ENCODE measurements at places on chromosomes 1 and 21.

- peak; percentile 35 for DNase-seq
Observed at GRCh38 chr1:5979536-5980313, 12.5 kb downstream of the NPHP4 start.

- no peak for DNase-seq
Observed at GRCh38 chr1:79042117-79042516, 35.6 kb upstream of the ADGRL4 start.

DNA sequence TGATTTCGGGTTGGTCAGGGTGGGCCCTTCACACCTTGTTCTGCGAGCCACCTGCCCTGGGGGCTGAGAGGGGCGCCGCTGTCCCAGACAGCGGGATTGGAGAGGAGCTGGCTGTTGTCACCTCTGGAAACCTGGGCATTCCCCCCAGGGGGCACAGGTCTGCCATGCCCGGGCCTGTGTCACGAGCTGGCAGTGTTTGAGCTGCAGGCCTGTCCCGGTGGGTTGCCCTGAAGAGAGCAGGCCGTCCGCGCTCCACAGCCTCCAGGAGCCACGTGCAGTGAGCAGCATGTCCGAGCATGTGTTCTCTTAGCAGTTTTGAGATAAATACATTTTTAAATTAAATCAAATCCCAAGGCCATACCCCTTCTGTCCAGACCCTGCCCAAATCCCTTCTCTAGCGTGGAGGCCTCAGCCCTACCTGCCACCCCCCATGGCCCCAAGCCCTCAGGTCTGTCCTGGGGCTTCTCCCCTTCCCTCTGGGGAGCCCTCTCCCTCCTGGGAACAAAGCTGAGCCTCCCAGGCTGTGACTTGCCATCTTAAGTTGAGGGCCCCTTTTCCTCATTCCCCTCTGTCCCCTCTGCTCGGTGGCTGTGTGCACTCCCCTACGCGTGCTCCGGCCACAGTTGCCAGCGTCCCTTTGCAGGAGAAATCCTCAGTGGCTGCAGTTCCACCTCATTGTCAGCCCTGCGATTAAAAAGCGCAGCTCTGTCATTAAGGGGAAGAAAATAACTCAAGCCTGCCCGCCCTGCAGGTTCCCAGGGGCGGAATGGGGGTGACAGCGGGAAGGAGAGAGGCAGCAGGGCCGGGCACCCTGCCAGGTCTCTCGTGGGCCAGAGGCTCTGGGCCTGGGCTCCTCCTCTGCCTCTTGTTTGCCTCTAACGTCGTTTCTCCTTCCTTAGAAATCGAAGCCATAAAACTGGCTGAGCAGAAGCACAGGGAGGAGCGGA is 26.6 kb downstream of the SLX9 start:
- no peak for DNase-seq

DNA sequence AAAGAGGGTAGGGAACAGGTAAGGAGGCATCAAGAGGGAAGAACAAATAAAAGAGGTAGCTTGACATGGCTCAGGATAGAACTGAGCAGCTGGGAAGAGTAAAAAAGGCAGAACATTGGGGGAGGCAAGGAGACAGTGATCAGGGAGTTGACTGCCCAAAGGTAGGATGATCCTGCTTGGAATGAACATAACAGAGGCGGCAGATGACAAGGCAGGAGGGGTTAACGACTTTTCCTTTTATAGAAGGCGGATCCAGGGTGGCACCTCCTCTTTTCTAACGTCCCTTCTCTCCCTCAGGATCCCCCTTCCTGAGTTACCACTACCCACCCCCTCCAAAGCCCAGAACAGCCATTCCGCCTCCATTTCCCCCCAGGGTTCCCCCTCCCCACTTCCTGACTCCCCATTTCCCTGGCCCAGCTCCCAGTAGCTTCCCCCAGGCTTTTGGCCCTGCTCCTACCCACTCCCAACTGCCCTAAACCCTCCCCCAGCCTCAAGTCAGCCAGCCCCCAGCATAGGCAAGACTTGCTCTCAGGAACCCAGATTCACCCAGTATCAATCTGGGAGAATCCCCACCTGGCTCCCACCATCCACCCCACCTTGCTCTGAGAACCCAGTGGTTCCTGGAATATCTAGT is 769 bp upstream of the ADAMTS4 start:
- no peak for DNase-seq

GRCh38 chr1:168636642-168637111 is 60.3 kb downstream of the XCL1 start:
- peak; percentile 23 for DNase-seq

DNA sequence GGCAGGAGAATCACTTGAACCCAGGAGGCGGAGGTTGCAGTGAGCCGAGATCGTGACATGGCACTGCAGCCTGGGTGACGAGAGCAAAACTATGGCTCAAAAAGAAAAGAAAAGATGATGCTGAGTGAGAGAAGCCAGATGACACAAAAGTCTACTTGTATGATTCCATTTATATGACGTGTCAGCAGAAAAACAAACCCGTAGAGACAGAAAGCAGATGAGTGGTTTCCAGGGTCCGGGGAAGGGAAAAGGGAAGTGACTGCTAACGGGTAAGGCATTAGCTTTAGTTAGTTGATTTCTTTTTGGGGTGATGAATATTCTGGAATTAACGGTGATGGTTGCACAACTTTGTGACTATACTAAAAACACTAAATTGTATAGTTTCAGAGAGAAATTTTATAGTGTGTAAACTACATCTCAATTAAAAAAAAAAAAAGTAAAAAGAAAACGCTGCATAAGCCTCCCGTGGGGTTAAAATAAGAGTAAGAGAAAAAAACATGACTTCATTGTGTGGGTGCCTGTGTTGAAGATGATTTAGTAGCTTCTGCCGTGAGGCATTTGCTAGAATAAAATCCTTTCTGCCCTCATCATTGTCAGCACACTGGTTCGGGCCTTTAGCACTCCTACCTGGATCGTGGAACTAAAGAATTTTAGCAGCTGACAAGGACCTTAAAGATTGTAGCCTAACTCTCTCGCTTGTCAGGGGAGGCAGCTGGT is 24.7 kb upstream of the ATP5PO start:
- DNase-seq: no peak

- DNase-seq: no peak
Observed at GRCh38 chr1:170460001-170460400, 72.0 kb upstream of the GORAB start.

DNA sequence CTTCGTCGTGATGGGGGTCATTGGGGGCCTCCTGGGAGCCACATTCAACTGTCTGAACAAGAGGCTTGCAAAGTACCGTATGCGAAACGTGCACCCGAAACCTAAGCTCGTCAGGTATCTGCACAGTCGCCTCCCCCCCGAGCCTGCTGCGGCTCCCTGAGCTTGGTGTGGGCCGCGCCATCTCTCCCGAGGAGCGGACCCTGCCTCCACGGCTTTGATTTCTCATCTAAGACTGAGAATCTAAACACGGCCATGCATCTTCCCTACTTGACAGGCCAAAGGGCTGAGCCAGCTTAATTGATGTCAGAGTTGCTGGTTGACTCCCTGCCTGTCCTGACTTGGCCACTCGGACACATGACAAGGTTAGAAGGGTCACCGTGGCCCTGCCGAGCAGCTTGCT is 19.1 kb downstream of the NPPA start:
- DNase-seq: no peak

DNA sequence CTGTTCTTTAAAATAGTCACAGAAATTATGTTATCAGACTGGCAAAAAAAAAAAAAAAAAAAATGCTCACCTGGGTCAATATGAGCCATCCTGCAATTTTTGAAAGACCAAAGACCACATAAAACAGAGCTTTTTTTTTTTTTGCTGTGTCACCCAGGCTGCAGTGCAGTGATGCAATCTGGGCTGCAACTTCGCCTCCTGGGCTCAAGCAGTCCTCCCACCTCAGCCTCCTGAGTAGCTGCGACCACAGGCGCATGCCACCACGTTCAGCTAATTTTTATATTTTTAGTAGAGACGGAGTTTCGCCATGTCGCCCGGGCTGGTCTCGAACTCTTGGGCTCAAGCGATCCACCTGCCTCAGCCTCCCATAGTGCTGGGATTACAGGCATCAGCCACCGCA is 62.8 kb downstream of the RGS13 start:
- DNase-seq: no peak

DNA sequence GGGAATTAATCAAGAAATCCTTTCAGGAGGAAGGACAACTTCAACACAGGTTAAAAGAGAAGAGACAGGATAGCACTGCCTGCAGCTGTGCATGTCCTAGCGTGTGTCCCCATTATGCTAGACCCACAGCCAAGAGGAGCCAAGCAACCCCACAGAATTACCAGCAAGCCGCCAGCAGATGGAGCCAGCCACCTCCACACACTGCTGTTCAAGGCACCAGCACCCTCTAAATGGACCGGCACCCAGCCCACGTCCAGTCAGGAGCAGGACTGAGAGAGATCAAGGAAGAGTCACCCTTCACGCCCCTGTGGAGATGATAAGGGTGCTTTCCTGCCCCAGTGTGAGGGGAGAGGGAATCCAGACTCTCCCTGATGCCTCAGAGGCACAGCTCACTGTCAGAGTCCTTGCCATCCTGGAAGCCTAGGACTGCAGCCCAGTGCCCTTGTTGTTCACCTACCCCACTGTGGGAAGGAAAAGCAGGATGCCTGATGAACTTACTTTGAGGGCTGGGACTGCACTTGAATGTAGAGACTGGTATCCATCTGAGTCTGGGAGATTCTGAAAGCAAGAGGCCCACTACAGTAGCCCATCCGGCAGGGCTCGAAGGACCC is 37.1 kb upstream of the CTTNBP2NL start:
- DNase-seq: peak; percentile 41

DNA sequence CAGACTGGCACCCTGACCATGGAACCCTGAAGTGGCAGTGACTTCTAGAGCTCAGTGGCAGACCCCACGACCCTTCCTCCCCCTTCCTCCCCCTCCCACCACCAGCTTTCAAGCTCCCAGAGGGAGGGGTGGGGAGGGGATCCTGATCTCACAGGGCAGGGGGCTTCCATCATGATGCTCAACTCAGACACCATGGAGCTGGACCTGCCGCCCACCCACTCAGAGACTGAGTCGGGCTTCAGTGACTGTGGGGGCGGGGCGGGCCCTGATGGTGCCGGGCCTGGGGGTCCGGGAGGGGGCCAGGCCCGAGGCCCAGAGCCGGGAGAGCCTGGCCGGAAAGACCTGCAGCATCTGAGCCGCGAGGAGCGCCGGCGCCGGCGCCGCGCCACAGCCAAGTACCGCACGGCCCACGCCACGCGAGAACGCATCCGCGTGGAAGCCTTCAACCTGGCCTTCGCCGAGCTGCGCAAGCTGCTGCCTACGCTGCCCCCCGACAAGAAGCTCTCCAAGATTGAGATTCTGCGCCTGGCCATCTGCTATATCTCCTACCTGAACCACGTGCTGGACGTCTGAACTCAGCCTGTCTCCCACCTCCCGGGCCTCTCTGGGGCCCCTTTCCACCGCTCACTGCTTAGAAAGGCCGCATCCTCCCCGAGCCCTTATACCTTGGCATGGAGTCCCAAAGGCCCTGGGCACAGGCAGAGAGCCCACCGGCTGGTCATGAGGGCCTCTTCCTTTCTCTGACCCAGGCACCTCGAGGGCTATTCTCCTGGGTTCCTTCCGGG is 3.9 kb downstream of the NHLH1 start:
- no peak for DNase-seq

DNA sequence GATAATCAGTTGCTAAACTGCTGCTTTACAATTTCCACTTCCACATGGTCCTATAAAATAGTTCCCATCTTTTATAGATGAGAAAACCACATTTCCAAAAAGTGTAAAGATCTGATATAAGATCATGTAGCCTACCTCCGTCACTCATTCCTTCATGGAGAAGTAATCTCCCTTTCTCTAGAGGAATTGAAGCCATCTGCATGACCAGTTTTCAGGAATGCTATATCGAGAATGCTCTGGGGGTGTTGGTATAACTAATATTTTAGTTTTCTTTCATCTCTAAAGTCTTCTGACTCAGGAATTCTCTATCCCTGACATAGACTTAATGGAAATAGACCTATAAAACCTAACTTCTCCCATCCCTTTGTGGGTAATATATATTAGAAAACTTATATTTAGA is 173.0 kb upstream of the UBE2U start:
- DNase-seq: no peak

DNA sequence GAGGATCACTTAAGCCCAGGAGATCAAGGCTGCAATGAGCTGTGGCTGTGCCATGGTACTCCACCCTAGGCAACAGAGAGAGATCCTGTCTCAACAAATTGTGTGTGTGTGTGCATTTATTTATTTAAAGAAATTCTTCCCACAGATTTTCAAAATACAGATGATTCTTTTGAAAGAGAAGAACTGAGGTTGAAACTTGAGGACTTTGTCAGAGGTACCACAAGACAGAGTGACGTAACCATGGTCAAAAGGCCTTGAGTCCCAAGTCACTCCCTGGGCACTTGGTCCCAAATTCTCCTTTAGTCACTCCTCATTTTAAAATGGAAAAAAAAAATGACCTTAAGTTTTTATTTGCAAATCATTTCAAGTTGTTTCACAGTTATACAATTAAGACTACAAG is 57.4 kb downstream of the TIAM1 start:
- no peak for DNase-seq

DNA sequence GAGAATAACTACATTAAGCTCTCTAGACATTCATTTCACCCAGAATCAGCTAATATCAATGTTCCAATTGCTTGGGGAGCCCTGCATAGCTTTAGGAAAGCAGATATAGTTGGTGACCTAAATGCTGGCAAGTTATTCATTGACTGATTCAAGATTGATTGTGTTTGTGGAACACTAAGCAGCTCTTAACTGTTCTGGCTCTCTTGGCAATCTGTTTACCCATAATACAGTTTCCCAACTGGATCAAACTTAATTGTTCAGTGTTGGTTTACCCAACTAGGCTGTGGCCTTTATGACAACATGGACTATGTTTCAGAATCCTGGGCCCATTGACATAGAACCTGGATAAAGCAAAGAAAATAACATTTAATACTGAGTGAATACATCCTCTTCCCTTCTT is 83.7 kb downstream of the NRDC start:
- DNase-seq: no peak

DNA sequence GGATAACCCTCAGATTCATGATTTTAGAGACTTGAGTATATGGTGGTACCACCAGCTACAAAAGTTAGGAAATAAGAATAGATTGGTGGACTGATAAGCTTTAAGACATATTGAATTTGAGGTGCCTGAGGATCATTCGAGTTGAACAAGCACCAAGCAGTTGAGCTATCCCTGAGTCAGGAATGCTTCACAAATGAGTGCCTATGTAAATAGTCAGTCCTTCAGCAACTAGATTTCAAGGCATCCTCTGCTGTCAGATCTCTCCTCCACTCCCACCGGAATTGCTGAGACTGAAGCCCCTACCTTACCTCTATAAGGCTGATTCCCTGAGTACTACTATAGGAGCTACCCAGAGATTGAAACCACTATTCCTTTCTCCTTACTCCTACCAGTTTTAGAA is 7.1 kb downstream of the BTF3L4 start:
- no peak for DNase-seq
